H4 (cell line): ENCODE measurements at places on chromosomes 16 and 17. TPM values are rescaled to one million over a fixed set of nuclear protein-coding genes. Genes with fewer than 3 reads are reported as not detected.
A peak's percentile ranks its signal among the peaks of the same experiment; 100 is the strongest.

GRCh38 chr16:57682809-57683635 is 11.6 kb upstream of the DRC7 start:
- DNase-seq = no peak

- DNase-seq = no peak
These were observed 20.7 kb upstream of the IL21R start for GRCh38 chr16:27381236-27381635.

DNA sequence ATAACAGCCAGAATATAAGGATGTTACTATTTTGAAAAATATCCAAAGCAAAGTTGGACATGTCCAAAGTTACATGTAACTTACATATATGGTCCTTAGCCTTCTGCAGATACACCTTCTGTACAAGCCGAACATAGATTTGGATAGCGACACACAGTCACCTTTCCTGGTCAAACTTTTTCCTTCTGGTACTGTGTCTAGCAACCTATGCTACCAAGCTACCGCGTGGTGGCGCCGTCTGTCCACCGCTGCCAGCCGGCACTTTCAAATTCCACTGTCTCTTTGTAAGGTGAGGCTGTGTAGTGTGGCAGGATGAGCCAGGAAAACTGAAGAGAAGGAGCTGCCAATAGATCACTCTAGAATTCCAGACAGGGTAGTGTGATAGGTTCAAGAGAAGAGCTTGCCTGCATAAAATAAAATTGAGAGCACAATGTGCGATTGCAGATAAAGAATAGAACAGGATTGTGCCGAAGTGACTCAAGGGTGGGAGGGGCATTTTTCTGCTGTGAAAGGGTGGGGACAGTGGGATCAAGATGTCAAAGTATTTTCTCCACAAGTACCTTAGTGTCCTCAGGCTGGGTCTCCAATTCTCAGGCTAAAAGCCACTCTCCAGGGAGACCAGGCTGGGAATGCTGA is 366.9 kb downstream of the SLC39A11 start:
- DNase-seq = peak; percentile 76

GRCh38 chr17:74271901-74272561 is 2.0 kb upstream of the DNAI2 start:
- DNase-seq = no peak

DNA sequence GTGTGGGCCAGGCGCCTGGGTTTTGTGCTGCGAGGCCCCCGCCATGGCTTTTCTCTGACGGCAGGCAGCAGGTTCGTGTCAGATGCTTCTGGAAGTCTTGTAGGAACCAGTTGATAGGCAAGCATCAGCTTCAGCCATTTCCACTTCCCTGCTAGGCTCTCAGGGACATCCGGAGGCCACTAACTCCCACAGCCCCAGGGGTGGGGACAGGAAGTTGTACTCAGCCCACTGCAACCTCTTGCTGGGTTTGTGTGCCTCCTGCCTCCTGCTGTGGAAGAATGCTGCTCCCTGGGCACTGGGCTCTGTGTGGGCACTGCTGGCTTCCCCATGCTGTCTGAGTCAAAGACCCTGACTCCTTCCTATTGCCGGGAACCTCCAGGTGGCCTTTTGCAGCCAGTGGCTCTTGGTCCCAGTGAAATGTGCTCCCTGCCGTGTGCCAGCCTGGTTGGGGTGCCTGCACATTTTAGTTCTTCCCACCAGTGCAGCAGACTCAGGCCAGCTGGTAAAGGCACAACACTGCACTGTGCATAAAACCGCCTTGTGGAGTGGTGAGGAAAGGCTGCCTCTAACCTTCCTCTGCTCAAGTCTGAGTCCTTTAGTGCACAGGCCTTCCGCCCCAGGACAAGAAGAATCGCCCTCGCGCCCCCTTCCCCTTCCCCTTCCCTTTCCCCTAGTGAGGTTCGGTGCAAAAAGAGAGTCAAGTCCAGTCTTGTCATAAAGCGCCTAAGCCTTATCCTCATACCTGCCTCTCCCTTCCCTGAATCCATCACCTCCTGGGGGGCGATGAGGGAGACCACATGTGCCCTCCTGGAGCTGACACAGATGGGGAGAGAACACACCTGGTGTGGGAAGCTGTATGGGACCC is 16.6 kb downstream of the LDHD start:
- peak; percentile 23 for DNase-seq

DNA sequence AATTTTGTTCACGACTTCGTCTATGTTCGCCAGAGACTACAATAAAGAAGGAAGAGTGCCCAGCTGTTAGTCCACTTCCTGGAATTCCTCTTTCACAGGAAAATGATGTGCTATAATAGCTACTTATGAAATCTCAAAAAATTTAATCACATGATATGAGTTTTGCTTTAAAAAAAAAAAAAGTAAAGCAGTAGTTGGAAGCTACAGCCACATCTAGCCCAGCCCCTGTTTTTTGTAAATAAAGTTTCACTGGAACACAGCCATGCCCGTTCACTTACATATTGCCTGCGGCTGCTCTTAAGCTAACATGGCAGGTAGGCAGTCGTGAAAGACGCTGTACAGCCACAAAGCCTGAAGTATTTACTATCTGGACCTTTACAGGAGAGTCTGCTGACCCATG is 15.3 kb downstream of the VPS53 start:
- DNase-seq = peak; percentile 28

DNA sequence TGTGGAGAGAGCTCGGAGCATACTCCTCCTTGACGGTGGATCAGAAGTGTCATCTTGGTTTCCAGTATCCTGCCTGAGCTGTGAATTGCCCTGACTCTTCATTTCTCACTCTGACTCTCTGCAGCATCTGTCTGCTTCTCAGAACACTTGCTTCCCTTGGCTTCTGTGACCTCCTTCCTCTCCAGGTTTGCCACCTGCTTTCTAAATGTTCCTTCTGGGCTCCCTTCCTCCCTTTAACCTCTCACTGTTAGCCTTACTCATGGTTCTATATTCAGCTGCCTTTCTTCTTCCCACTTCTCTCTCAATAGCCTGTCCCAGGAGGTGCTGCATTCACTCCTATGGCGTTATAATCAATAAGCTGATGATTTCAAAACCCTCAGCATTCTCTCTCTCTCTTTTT is 11.2 kb upstream of the PRKAR1A start:
- no peak for DNase-seq

DNA sequence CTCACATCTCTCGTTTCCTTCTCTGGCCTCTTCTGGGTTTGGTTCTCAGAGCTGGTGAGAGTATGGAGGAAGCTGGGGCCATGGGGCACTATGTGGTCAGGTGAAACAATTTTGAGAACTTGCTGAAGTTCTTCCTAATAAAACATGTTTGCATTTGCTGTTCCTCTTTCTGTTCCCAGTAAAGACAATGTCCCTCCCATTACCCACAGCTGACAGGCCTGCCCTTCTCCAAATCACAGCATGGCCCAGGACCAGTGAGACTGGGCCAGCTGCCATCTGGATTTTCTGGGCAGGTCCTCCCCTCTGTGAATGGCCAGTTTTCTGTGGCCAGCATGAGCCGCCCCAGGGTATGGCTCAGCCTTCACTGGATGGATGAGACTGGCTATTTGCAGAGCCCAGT is at the start of gene CD300H:
TSS of gene CD300H (minus strand) at position 113 of the 400 bp plus-strand sequence.
- DNase-seq = no peak

GRCh38 chr16:81841722-81842121 is 62.6 kb downstream of the PLCG2 start:
- DNase-seq = no peak

DNA sequence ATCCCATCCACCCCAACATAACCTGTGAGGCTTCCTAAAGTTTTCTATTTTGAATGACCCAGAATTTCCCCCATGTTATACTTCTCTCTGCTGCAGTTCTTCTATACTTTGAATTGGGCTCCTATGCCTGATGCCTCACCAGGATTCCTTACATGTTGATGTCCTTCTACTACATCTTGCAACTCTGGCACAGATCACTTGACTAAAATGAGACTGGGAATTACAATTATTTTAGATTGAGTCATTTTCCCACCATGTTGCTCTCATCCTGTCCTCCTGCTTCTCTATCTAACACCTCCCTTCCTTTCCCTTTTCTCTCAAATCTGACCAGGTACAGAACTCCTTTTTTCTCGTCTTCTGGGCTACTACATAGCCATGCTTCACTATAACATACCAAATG is 314.0 kb upstream of the KCNJ16 start:
- no peak for DNase-seq

DNA sequence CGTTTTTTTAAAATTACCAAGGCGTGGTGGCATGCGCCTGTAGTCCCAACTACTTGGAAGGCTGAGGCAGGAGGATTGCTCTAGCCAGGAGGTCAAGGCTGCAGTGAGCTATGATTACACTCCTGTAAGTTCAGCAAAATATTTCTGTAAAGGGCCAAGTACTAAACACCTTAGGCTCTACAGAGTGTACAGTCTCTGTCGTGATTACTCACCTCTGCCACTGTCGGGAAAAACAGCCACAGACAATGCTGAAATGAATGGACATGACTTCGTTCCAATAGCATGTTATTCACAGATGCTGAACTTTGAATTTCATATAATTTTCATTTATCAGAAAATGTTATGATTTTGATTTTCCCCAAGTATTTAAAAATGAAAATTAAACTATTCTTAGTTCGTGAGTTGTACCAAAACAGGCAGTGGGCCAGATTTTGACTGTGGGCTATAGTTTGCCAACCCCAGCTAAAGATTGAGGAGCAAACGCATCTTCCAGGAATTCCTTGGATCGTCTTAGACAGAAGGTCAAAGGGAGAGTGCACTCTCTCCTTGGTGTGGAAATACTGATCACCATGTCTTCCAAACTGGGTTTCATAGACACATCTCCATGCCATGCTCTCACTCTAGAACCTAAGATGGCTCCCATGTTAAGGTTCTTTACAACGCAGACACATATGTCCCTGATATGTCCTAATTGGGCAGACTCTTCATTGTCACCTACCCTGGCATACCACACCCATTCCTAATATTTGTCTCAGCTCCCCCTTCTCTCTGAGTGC is 89.5 kb downstream of the MARF1 start:
- no peak for DNase-seq

GRCh38 chr16:81180578-81180977 is 57.9 kb upstream of the BCO1 start:
- DNase-seq = no peak

- no peak for DNase-seq
These were observed 26.9 kb upstream of the PPM1E start for GRCh38 chr17:58728798-58729197.

DNA sequence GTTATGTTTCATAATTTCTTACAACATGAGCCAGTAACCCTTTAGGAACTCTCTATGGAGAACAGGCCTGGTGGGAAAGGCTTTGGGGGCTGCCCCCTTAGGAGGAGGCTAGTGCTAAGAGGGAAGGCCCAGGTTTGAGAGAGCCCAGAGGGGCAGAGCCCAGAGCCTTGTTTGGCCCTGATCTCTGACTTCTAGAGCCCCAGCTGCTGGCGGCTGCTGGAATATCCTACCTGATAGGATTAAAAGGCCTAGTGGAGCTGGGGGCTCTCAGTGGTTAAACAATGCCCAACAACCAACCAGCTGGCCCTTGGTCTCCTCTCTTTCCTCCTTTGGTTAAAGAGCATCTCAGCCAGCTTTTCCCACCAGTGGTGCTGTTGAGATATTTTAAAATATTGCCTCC is 54.1 kb downstream of the IGF2BP1 start:
- DNase-seq = no peak

GRCh38 chr16:28923652-28924398 is 1.2 kb downstream of the RABEP2 start:
- no peak for DNase-seq

GRCh38 chr17:7587420-7588151 is 2.3 kb downstream of the SOX15 start:
- no peak for DNase-seq

DNA sequence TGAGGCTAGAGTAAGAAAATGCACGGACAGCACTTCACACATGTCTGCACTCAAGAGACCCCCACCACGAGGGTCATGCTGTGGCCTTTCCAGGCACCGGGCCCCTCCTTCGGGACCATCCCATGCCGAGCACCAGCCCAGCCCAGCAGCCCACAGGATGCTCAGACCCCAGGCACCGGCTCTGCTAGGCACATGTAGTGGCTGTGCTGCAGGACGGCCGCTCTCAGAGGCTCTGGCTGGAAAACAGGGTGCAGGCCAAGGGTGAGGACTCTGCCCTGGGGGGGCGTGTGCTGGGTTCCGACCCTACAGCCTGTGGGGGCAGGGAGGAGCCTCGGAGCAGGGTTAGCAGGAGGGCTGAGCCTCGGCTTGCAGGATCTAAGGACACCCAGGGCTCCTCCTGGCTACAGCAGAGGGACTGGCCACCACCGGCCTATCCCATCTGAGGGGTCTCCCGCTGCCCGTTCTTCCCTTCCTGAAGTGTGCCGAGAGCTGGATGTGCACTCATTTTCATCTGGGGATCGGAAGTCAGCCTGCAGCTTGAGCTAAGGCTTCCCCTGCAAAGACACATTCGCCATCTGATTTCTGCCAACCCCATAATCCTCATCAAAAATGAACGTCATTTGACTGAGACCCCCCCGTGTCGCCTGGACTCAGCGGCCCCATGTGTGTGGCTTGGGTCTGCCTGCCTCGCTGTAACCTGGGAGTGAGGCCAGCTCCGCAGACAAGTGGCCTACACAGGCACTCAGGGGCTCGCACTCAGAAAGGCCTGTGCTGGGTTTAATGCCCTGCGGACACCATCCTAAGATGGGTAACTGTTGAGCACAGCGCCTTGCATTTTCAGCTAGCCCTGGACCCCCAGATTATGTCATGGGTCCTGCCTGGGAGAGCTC is 293.1 kb upstream of the FOXF1 start:
- no peak for DNase-seq

DNA sequence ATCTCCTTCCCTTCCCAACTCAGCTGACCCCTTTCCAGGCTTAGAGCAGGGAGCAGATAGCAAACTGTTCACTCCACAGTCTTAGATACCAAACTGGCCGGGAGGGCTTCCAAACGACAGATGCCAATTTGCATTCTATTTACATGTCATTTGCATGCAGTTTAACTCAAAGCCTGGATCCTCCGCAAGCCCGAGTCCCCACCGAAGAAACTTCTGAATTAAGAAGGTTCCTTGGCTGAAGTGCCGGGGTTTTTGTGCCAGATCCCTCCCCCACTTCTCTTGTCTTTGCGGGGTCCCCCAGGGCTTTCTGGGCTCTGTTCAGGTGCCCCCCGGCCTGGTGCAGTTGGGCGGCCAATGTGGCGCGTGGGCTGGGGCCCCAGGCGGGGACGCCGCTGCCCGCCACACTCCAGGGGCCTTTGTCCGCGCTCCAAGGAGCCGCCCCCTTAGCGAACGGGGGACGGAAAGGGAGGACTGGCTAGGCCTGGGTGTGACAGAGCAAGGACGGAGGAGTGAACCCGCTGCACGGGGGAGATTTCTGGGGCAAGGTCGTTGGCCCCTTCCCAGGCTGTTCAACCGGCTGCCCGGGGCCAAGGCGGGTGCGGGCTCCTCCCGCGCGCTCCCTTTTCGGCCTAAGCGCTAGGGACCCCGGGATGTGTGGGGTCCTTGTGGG is 1.2 kb downstream of the GPRC5B start:
- no peak for DNase-seq

The MYH2 gene
- not detected in 2 replicates for total RNA-seq

The SERPINF2 gene
- not detected in 2 replicates for total RNA-seq

The TNS4 gene
- total RNA-seq = not detected in 2 replicates

The OTOP3 gene
- not detected in 2 replicates for total RNA-seq

The TP53TG3C gene
- total RNA-seq = not detected in 2 replicates

The NEURL4 gene
- 3.4 and 3.5 TPM in 2 replicates for total RNA-seq

The CPNE7 gene
- 3.9 and 10.0 TPM in 2 replicates for total RNA-seq

The KRTAP4-6 gene
- not detected in 2 replicates for total RNA-seq

The NEUROD2 gene
- 0.02 TPM in 1 of 2 replicates, not detected in the other for total RNA-seq

The IRX5 gene
- total RNA-seq = 0.72 and 3.5 TPM in 2 replicates

The FGF11 gene
- not detected in 2 replicates for total RNA-seq
